GM19239 (cell line): ENCODE measurements at places on chromosomes 6 and 20.

- no peak for DNase-seq
Observed at GRCh38 chr20:34512266-34512954, 3.8 kb upstream of the DYNLRB1 start.

DNA sequence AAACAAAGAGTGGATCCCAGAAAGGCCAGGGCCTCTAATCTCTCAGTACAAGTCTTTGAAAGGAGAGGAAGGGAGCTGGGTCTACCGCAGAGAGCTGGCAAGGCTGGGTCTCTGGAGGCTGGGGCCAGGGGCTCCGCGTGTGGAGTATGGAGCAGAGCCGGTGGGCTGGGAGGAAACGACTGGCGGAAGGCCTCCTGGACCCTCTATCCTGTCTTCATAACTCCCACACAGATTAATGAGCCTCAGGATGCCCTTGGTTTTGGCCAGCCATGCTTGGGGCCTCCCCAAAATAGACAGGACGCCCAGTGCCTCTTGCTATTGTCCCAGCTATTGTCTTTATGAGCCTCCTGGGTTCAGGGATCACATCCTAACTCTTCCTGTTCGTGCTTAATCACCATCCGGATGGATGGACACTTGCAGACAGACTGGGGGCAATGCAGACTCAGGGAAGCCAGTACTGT lies 306.4 kb downstream of the DHX35 start:
- no peak for DNase-seq

DNA sequence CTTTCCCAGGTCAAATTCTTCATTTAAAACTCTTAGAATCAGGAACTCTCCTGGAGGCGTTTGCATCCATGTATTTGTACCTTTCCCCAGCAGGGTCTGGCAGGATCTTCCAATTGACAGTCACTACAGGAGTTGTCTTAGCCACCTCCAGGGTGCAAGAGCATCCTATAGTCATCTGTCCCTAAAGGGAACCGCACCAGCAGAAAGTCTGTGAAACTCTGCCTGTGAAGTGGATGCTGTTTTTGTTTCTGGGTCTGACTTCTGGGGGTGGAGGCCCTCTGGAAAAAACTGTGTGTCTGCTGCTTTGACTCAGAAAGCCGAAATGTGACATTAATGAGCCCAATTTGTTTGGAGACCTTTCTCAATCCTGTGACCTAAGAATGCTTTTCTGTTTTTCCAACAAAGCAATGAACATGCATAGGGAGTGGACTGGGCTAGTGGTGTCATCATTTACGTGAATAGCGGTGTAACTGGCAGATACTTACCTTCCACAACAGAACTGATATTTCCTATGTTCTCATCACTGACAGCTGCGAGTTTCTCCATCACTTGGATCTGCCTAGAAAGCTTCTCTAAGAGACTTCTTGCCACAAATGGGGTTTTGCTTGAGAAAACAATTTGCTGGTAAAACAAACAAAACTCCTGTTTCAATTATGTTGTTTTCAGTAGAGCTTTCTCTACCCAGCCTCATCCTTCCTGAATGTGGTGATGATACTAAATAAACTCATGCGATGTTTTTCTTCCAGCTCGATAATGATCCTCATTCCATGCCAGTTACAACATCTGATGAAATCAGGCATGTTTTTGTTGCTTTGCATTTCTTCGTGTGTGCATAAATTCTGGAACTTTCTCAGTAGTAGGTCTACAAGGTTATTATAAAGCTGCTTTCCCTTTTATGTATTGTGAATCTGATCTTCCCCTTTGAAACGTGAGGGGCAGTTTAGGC lies 33.3 kb upstream of the ARMH2 start:
- DNase-seq = no peak

DNA sequence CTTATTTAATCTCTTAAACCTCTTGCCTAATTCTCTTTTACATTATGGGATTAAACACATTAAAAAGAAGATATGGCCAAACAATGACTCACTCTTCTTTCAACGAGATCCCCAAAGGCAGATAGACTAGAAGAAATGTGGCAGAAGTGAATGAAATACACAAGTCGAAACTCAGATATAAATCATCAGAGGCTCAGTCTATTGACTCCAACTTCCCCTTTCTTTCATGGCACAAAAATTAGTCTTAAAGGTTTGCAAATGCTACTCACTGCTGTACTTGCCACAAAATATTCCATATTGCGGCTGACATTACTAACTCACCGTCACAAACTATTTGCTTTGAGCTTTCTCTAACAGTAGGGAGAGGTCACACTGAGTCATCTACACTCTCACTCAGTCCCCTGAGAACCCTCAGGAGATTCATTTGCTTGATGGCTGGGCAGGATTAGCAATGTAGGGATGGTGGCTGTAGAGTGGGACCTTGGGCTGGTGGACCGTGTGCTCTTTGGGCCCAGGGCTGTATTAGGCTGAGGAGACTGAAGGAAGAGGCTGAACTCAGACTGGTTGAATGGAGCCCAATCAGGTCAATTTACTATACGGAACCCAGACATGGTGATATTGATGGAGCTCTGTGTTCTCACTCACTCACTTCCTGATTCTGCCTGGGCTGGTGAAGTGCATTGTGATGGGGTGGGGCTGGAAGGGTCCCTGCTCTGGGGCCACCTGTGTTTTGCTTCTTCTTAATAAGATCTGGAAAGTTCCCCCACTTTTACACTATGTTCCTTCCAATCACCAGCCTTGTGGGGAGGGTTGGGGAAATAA lies 42.8 kb upstream of the UBR2 start:
- DNase-seq = no peak

GRCh38 chr6:167345348-167345747 lies 20.5 kb downstream of the TTLL2 start:
- no peak for DNase-seq

DNA sequence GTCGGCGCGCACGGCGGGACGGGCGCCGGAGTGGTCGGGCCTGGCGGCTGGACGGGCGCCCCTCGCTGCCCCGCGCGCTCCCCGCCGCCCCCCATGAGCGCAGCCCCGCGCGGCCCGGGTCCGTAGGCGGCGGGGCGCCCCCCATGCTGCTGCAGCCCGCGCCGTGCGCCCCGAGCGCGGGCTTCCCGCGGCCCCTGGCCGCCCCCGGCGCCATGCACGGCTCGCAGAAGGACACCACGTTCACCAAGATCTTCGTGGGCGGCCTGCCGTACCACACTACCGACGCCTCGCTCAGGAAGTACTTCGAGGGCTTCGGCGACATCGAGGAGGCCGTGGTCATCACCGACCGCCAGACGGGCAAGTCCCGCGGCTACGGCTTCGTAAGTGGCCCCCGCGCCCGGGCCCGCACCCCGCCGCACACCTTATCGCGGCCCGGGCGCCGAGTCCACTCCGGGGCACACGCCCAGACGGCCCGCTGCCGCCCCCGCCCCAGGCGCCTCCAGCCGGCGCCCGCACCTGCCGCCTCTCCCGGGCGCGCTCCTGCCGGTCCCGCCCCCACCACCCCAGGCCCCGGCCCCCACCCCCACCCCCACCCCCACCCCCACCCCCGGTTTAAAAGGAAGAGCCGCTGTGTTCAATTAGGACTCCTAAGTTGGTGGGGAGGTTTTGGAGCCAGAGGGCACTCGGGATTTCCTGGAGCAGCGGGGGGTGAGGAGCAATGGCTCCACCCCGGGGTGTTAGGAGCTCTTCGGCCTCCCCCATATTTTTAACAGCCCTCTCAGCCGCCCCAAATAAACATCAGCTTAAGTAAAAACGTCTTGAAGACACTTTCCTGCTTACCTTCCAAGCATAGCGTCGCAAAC lies 474 bp downstream of the RBM38 start:
- no peak for DNase-seq

GRCh38 chr6:159979136-159979874 lies 10.4 kb downstream of the IGF2R start:
- DNase-seq = no peak

DNA sequence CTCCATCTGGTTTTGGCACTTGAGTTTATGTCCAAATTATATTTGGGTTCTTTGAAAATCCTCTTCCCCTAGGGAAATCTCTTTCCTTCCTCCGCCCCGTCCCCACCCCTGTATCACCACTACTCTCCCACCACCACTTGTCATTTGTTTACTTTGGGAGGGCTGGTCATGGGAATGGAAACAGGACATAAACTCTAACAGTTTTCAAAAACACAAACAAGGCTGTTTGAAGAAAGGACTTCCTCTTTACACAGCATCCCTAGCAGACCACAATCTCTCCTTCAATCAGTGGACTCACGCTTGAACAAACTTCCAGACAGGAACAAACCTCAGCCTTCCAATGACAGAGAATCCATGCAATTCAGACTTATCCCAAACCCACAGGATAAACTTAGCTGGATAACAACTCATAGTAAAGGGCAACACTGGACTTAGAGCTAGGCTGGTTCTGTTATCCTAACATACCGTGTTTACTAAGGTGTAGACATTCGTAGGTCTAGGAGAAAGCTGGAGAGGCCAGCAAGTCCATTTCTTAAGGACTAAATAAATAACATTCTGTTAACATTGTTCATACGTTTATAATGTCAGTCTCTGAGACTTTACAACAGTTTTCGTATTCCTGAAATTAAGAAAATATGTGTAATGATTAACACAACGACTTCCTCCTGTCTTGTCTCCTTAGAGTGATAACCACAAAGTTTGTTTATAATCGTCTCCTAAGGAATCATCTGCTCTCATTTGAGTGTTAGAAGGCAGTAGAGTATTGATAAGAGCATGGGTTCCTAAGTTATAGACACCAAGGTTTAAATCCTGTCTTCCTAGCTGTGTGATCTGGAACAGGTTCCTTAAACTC lies 44.1 kb upstream of the CTAGE9 start:
- DNase-seq = no peak

DNA sequence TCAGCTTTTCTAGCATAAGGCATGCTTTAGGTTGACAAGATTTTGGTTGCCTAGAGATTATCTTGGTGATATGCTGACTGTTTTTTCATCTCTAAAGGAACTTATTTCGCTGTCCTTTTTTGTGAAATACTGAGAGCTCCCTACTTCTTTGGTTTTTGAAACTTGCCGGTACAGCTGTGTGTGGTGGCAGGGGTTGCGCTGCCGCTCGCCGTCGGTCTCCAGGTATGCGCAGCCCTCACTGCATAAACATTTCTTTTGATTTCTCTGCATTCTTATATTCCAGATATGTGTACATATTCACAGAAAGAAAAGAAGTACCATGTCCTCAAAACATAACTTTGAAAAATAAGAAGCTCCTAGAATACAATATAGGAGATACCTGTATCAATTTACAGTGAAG lies 106.4 kb upstream of the SYNDIG1 start:
- DNase-seq = no peak

DNA sequence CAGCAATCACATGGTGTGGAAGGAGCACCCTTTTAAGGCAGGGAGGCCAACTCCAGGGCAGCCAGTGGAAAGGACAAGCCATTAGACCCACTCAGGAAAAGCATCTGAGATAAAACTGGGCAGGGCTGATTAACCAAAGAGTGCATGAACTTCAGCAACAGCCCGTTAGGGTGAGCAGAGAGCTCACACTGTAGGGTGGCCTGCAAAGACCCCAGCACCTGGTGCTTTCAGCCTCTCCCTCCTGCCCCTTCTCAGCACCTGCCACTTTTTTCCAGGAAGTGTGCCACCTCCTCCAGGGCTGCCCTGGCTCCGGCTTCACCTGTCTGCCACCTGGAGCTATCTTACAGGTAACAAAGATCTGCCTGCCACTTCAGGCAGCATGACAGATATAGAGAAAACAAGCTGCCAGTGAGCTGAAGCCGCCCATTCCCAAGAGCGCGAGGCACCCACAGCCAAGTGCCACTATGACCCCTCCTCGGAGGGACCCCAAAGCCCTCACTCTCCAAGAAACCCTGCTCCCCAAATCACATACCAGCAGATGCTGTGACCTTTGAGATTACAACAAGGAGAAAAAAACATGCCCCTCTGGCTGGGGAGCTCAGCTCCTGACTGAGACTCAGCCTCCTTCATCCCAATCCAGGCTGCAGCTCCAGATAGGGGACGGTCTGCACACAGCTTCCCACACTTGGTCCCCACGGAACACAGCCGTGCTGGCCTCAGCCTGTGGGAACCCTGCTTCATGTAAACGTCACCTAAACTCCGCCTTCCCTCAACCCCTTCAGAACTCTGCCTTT lies 71.2 kb downstream of the ABHD12 start:
- DNase-seq = no peak

DNA sequence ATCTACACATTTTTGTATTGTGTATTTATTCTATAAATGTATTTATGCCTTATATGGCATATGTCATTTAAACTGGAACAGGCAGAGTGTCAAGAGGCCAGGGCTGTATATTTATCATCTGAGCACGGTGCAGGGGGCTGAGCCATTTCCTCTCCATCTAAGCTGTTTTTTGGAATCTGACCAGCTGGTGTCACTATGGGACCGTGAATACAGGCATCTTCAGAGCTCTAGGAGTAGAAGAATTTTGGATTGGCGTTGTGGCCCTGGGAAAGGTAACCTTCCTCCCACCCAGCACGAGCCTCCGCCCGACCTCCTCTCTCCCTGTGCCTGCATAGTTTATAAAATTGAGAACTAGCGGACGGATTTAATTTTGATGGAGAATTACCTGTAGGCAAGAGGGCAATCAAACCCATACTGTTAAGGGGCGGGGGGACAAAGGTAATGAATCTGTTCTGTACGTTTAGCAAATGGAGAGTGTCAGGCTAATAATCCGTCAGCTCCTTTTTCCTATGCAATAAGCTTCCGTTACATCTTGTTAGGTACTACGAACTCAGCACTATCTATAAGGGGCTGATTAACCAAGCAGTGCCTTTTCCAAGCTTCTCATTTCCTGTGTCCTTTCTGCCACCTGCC lies 29.0 kb upstream of the EEF1E1 start:
- DNase-seq = no peak

DNA sequence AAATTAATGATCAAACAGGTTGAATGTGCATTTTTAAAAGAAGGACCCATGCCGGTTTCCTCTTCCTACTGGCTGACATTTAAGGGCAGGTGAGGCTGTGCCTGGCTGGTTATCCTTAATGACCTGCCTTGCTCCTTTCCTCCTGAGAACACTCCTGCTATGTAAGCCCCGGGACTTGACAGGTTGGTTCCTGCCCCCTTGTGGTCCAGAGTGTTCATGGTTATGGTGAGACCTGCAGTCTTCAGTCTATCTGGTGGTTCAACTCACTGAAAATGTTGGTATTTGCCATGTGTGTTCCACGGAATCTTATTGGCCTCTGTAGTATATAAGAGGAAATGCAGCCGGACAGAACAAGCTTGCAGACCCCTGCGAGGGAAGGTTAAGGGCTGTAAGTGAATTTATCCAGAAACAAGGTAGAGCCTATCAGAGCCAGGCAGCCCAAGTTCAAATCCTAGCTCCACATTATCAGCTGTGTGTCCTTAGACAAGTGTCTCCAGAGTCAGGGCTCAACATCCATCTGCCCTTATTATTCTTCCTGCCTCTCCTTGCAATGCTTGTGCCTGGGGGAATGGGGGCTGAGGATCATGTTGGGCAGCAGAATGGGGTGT lies 5.2 kb upstream of the BPIFA3 start:
- peak; percentile 32 for DNase-seq
